ENCODE measurements at places on chromosomes 1 and 21. TPM values are rescaled to one million over a fixed set of nuclear protein-coding genes. Genes with fewer than 3 reads are reported as not detected.

The MPL gene
- not detected for total RNA-seq

The CLCNKB gene
- not detected for total RNA-seq

The RNU1-1 gene
- total RNA-seq, result under 0.01 TPM

The FGR gene
- total RNA-seq, result 8.2 TPM

The CFHR4 gene
- 67.7 TPM for total RNA-seq

The PRKAB2 gene
- 21.0 TPM for total RNA-seq

The C1QB gene
- 85.4 TPM for total RNA-seq

The CENPF gene
- total RNA-seq, result 1.1 TPM

The FMN2 gene
- not detected for total RNA-seq

The S100A11 gene
- 29.6 TPM for total RNA-seq

The PERM1 gene
- total RNA-seq, result 0.46 TPM

- DNase-seq, result no peak
These were observed 25.9 kb downstream of the PSMB2 start for GRCh38 chr1:35615440-35615839.

- DNase-seq, result no peak
These were observed 33.2 kb downstream of the ZBTB40 start for GRCh38 chr1:22484706-22485345.

DNA sequence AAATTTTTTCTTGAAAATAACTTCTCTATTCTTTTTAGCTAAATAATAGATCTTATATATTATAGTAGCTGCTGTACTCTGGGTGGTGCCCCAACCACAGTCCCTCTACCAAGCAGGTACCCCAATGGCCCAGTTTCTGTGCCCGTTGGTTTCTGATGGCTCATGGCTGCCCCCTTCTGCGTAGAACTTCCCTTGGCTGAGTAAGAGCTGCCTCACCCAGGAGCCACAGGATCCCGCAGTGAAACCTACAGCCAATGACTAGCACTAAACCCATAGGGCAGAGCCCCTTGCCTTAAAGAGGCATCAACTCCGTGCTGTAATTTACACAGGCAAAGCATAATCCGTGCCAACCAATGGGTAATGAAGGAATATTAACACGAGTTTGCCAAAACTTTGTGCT lies 247.5 kb downstream of the USH2A start:
- no peak for DNase-seq

DNA sequence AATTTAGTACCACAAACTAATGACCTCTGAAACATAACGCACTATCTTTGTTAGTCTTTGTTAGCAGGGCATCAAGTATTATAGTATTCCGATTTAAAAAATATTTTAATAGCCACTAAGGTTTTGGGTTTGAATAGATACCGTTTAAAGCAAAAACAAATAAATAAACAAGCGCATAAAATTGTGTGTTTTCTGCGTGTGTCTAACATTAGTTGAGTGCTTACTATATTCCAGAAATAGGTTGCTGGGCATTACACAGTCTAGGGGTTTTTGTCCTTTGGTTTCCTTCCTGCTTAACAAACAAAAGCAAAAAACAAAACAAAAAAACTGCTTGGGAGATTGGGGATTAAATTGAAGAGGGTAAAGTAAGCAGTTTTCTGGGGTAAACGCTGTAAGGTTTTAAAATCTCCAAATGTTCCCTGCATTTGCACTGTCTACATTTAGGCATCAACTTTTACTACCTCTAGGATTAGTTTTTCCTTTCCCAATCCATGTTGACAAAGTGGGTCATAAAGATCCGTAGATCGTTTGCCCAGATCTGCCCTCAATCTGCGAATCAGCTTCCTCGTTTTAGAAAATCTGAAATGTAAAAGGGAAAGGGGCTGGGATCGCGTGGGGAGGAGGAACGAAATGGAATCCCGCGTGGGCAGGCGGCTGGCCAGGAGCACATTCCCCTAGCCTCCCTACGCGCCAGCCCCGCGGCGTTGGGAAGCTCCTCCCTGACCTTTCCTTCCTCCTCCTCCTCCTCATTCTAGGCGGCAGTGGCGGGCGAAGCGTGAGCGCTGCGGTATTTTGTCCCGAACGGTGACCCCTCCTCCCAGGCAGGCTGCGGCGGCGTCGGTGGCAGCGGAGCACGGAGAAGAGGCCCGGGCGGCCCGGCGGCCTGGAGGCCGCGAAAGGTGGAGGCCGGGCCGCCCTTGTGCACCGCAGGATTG lies at the start of gene KCTD3:
Gene KCTD3, plus strand, starts transcription at position 749 of the 935 bp plus-strand sequence. CDS start 382 bp downstream, outside the sequence.
- DNase-seq, result peak; percentile 90

DNA sequence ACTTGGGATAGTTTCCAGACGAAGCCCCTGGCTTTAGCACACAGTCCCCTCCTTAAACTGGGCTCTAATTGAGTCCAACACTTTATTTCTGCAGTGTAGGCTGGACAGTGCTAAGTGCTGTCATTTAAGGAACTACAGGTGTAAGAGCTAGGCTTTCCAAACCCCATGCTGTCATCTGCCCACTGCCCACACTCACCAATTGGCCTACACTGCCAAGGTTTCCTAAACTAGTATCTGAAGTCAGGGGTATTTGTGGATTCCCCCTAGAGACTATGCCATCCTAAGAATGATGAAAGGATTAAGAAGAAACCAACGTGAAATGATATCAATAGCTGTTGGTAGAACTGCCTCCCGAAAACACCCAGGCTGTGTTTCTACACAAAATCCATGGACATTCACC lies 160.9 kb downstream of the TBX15 start:
- DNase-seq, result no peak

- no peak for DNase-seq
These were observed 18.4 kb upstream of the CDCA8 start for GRCh38 chr1:37673920-37674319.

- DNase-seq, result no peak
These were observed 121.2 kb downstream of the CNIH3 start for GRCh38 chr1:224737353-224737727.

- DNase-seq, result no peak
These were observed 224.2 kb upstream of the JUN start for GRCh38 chr1:59007820-59008598.

- no peak for DNase-seq
These were observed 86.7 kb downstream of the MAST2 start for GRCh38 chr1:45890078-45890477.

DNA sequence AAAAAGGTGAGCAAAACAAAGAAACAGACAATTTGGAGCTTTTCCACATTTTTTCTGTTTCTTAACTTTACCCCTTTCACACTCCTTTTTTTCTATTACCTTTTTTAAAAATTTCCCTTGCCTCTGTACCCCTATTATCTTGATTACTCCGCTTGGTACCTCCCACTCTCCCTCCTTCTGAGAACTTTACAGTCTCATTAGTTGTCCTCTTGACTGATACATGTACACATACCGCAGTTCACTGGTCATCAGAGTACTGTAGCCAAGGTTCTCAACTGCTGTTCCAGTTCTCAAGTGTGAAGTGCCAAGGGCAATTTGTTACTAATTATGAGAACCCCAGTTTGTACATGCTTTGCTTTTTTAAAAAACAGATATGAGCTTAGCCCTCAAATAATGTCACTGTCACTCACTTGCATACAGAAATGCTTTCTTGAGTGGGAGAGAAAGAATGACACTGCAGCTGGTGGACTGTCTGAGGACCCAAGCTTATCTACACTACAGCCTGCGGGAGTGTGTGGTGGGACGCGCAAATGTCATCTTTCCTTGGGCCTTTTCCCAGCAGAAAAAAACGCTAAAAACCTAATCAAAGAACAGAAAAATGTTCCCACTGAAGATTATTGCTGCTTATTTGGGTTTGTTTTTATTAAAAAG lies 160.8 kb downstream of the DISP1 start:
- DNase-seq, result no peak

DNA sequence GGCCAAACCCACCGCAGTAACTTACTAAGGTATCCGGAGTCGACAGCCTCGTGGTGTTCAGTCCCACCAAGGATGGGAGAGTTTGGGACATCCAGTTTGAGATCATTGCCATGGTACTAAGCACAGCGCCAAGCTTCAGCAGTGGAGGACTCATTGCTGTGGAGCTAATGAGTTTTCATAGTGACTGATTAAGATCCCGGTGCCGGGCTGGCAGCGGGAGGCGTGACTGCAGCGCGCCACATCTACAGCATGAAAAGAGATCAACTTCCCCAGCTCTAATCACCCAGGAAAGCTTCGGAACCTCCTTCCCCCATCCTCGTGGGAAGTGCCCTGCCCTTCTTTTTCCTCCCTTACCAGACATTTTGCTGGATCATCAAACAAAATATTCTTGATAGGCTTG lies 149.9 kb downstream of the OLFM3 start:
- DNase-seq, result no peak

DNA sequence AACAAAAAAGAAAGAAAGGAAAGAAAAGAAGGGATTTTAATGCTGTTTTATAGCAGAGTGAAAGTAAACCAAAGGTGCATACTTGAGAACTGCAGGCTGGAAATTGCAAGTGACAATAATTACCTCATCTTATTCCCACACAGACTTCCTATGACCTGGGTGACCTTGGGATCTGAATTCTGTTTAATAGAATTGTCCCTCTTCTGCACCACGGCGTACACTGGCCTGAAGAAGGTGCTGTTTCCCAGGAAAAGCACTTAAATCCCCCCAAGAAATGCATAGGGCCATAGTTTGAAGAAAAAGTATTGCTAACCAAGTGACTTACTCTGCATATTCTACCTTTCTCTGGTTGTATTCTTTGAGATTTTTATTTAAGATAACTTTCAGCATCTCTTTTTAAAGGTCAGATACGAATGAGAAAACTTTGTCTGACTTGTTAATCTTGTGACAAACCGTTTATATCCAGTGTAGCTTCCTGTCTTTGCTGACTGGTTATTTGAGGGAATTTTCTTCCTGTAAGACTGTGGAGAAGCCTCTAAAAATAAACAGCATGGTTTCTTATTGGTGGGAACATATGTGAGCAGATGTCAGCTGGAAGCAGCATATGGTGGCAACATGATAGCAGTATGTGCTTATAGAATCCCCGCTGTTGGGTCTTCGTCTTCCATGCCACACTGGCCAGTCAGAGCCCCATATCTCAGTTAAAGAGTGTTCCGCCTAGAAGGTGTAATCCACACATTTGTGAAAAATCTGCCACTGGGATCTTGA lies 16.3 kb downstream of the TGFB2 start:
- no peak for DNase-seq

Measured in right lobe of liver (tissue), 6 donors.